ENCODE measurements at places on chromosomes 5 and 9.

DNA sequence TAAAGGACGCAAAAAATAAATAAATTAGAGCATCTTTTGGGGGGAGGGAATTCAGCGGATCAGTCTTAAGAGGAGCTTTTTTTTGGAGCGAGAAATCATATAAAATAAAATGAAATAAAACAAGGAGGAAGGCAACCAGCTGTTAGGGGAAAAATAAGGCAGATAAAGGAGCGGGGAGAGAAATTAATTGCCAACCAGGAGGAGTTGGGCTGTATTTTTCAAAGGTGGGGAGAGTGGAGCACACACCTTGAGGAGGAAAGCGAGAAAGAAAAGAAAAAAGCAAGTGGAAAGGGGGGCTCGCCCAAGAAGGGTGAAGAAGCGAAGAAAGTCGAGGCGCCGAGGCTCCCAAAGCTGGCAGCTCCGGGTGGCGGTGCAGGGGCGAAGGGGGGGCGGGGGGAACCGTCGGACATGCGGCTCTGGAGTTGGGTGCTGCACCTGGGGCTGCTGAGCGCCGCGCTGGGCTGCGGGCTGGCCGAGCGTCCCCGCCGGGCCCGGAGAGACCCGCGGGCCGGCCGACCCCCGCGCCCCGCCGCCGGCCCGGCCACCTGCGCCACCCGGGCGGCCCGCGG is at the start of gene PAPPA:
PAPPA (plus strand) TSS at position 27 of the 569 bp plus-strand sequence; CDS start at position 409, 382 bp downstream.
- no peak for DNase-seq

- no peak for DNase-seq
These were observed 72.6 kb downstream of the OXCT1 start for GRCh38 chr5:41797662-41798061.

DNA sequence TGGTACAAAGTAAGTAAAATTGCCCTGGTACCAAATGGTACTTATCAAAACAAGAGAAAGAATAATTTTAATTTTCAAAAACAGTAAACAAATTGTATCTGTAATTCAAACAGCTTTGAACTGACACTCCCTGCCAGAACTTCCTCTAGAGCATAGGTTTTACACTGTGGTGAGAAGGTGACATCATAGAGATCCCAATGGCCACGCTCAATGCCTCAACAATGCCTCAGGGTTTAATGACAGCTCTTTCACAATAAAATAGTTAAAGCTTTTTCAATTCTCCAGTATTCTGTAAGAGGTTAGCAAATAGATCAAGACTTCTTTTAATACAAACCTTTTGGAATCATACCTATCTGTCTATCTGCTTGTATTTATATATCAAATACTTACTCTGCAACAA is 437.1 kb downstream of the PRR16 start:
- no peak for DNase-seq

DNA sequence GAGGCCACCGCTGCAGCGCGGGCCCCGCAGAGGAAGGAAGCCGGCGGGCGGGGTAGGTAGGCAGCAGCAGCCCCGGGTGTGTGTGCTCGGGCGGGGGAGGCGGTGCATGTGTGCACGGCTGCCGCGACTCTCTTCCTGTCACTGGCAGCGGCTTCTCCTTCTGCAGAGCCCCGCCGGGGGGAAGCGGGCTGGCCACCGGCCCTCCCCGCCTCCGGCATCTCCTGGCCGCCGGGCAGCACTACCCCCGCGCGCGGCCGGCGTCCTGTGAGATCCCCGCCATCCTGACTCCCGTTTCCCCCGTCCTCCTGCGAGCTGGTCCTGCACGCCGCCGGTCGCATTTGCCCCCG is 315 bp downstream of the PIK3R1 start:
- peak; percentile 70 for DNase-seq

- peak; percentile 71 for DNase-seq
These were observed 66.9 kb upstream of the GLIS3 start for GRCh38 chr9:4366591-4367330.

GRCh38 chr5:50717651-50718050 is 51.2 kb downstream of the PARP8 start:
- no peak for DNase-seq

GRCh38 chr9:128396970-128397613 is 23.6 kb upstream of the CERCAM start:
- DNase-seq = no peak

DNA sequence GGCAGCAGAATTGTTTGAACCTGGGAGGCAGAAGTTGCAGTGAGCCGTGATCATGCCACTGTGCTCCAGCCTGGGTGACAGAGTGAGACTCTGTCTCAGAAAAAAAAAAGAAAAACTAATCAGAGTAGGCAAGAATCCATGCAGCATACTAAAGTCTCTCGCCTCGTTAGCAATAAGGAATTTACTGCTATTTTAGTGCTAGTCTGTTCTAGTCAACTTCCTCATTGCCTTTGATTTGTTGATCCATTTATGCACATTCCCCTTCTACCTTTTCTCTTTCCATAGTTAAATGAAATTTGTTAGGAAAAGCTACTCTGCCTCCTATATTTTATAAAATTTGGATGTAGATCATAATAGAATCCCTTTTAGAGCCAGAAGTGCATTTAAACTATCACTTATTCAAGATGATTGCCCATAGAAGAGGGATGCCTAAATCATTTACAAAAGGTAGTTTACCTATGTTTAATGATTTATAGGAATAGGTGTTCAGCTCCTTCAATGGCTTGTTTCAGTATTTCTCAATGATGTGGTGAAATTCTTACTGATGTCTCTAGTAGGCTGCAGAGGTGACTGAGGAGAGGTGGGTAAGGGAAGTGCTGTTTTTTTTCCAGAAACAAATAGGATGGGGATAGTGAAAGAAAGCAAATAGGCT is 1.9 kb downstream of the LRRC19 start:
- DNase-seq = no peak

- no peak for DNase-seq
These were observed 42.7 kb downstream of the GADD45G start for GRCh38 chr9:89647366-89648128.

- DNase-seq = no peak
These were observed 316.3 kb downstream of the FAM170A start for GRCh38 chr5:119945691-119946090.

DNA sequence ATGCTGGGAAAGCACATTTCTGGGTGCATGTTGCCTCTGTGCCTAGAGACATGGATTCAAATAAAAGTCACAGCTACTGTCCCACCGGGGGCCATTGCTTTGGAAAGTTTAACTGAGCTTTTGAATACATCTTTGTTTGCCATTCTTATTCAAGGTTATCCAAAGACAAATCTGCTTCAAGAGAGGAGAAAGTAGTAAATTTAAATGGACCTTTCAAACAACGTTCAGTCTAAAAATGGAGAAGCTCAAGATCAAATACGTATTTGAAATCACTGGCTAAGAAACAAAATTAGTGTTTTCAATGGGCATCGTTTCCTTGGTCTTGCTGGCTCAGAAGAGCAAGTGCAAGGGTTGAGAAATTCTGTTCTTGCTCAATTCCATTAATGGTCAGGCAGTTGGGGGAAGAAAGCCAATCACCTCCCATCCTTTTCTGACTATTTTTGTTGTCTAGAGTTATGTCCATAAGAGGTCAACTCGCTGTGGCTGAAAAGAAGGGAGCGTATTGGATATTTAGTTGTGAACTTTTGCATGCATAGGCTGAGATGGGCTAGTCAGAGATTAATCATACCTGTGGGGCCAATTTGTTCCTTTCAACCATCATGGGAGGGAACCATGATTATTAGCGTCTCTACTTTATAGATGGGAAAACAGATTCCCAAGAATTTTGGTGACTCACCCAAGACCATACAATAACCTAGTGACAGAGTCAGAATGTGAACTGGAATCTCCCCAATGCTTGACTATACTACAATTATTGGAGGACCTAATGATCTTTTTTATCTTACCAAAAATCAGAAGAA is 276.2 kb upstream of the TNC start:
- no peak for DNase-seq
